Thoracic aorta (tissue), 2 donors: ENCODE measurements at places on chromosomes 3 and 15.

DNA sequence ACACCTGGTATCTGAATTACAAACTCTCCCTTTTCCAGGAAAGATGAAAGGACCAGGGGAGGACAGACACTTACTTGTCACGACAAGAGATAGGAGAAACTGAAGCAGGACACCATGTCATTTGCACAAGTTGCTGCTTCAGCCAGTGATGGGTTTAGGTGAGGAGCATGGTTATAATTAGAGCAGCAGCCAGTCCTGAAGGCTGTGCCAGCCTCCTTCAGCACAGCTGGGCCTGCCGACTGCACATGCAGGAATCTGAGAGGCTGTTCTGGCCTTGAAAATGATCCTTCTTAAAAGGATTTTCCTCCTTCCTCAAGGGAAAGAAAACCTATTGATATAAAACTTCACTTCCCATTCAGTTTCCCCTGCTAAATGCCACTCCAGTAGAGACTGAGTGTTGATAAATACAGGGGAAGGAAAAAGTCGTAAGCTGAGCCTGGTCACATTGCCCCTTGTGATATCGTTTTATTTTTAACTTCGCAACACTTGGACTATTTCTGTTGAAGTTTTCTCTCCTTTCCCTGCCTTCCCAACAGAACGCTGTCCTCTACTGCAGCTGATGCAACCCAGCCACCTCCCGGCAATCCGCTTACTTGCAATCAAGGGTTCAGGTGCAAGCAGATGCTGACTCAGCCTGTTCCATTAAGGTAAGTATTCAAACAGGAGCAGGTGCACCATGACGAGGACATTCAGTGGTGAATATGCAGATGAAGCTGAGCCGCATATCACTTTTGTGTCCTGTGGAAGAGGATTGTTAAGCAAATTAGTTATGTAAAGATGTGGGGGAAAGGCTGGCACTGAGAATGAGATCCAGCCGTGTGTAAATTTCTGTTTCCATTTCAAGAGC lies at the start of gene FBXO40:
Gene FBXO40 (plus strand): TSS at position 524 of the 847 bp plus-strand sequence. CDS start 27,197 bp downstream, outside the sequence.
- no peak for DNase-seq

DNA sequence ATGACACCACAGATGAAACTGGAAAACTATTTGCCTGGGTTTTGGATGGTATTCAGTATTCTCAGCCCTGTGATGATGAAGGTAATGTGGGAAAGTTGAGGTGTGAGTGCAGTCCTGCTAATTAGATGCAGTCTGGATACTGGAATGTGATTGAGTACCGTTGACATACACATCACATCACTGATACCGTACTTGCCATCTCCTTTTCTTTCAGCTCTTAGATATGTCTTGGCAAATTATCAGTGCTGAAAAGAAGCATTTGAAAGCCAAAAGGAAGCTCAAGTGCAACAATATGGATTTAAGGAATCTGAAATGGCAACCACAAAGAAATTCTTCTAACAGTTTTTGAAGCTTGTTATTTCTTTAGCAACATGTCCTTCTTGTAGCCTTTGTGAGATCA lies 381.4 kb upstream of the TGFBR2 start:
- DNase-seq: no peak

DNA sequence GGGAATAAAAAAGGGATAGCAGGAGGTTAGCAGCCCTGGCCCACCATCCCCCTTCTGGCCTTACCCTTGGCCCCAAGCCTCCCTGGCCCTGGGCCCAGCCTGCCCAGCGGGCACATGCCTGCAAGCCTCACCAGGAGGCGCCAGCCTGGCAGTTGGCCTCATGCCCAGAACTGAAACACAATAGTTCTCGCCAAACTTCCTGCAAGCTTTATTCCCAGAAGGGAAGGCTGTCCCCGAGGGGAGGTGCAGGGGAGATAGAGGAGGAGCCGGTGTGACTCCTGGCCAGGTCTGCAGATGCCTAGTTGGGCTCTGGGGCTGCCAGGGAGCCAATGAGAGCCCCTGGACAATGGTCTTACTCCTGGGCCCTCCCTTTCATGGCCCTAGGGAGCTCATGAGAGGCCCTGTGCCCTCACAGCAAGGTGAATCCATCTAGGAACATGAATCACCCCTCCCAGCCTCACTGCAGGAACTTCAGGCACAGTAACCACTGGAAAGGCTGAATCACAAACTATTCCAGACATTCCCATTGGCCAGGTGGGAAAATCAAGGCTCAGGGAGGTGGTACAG lies 4.0 kb downstream of the CCDC33 start:
- peak; percentile 70 for DNase-seq

GRCh38 chr15:67049351-67050044 lies 15.9 kb upstream of the SMAD3 start:
- no peak for DNase-seq
